ENCODE measurements at places on chromosomes 6 and 20.

GRCh38 chr20:10178091-10178490 is 40.5 kb upstream of the SNAP25 start:
- no peak for DNase-seq

GRCh38 chr20:16531485-16531884 is 41.8 kb downstream of the KIF16B start:
- no peak for DNase-seq

DNA sequence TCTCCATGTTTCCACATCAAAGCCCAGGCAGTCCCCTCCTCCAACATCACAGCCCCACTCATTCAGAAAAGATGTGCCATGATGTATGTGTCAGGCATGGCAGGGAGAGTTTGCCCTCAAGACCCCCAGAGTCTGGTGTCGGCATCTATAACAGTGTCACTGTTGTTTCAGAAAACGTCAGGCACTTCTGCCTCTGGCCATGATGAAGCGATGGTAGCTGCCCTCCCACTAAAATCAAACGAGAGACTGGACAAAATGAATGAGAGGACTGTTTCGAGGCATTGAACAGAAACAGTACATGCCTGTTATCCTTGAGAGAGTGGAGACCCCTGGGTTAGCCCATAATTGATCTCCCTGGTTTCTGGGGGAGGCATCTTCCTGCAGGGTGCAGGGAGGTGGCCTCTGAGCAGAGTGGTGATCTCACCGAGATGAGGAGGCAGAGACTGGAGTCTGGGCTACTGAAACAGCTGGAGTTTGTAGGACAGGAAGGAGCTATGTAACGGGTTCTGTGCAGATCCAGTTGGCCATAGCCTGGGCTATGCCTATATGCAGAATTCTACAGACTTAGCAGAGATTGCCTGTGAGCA is 144.5 kb downstream of the SYCP2 start:
- no peak for DNase-seq

DNA sequence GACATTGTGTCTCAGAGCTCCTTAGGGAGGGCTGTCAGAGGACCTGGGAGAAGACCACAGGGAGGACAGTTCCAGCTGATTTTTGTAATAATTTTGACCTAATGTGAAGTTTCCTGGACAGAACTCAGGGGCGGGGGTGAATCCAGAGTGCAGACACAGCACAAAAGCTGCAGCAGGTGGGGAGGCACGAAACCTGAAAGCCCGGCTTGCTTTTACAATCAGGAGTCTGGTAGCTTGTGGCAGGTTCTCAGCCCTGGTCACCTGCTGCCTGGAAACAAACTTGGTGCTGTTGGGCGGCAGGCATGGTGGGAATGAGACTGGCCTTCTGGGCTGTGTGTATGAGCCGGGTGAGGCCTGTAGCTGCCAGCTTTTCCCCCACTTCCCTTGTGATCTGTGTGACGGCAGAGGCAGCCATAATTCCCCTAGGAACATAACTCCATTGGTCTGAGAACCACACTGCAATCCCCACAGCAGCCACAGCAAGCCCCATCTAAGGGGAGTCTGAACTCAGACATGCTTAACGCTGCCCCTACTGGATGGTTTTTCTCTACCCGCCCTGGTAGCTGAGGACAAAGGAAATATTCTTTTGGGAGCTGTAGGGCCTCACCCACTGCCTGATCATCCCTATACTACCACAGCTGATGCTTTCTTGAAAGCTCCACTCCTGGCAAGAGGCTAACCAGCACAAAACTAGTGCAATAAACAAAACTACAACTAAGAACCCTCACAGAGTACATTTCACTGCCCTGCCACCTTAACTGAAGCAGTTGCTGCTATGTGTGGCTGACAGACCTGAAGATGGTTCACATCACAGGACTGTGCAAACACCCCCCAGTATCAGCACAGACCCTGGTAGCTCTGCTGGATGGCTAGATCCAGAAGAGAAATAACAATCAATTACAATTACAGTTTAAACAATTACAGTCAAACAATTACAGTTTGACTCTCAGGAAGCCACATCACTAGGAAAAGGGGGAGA is 1055.1 kb upstream of the GJE1 start:
- peak; percentile 33 for DNase-seq

DNA sequence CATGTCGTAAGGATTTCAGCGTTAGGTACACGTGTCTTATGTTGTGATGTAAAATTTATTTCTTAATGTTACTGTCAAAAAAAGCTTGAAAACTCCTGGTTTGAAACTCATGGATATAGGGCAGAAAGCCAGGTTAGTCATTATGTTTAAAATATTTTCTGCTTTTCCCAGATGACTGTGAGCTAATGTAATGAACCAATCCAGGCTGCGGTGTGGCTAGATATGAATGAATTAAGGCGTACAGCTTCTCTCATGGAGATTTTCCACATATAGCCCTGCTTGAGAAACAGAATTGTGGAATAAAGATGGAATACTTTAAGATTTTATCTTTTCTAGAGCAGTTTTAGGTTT is 80.3 kb upstream of the STMND1 start:
- peak; percentile 74 for DNase-seq

DNA sequence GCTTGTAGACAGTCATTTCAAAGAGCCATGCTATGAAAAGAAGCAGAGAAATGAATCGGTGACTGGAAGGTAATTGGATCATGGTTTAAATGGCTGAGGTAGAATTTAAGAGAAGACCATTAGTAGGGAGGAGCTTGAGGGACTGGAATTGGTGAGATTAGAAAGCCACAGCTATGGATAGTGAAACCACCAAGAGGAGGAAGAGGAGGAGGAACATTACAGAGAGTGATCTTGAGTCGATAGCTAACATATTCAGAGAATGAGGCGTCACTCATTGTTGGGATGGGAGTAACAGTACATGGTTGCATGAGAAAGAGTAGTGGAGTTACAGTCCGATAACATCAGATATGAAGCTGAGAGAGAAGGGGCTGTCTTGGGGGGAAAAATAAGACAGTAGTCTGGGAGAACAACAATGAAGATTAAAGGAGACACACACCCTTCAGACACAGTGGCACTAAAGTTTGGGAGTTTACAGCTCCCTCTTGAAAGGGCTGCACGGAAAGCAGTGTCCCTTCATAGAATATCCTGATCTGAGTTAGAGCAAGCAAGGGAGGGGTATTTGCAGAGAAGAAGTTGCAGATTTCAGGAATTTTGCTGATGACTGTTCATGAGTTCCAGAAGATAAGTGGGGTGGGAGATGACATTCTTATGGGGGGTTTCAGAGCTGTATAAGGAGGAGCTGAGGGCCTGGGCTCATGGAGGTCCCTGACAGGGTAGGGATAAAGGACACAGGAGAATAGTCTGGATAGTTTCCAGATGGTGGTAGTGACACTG is 15.1 kb upstream of the LAMP5 start:
- DNase-seq, result no peak

- peak; percentile 36 for DNase-seq
Observed at GRCh38 chr6:108648191-108648590, 87.5 kb downstream of the FOXO3 start.

DNA sequence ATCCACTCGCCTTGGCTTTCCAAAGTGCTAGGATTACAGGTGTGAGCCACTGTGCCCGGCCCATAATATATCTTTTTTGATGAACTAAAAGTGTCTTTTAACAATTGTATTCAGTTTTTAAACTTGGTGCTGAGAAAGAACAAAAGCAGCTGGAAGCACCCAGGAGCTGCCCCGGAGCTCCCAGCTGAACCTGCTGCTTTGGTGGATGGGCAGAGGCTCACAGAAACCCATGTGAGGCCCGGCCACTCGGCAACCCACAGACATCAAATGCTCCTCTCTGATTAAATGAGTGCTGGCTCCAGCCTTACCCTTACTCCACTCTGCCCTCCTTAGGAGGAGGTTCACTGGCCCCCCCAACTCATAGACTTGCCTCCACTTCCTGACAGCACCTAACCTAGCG is 59.4 kb upstream of the FRMD1 start:
- DNase-seq, result no peak

GRCh38 chr6:26597389-26597766 is 625 bp downstream of the ABT1 start:
- no peak for DNase-seq

DNA sequence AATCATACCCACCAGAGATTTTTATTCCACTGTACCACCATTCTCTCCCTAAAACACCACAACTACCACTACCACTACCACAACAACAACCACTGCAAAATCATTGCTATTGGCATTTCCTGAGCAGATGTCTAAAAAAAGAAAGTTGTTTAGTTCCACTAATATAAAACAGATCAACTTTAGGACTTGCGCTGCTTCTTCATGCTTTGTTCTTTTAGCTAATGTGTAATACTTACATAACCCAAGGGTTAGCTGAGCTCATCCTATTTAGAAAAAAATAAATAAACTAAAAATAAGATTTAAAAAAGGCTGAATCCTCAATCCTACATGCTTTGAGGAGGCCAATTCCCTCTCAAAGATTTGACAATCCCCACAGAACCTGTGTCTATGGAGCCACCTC is 11.4 kb downstream of the IYD start:
- no peak for DNase-seq

- peak; percentile 45 for DNase-seq
Observed at GRCh38 chr20:667351-668034, 8.1 kb downstream of the SCRT2 start.

GRCh38 chr6:143097224-143097795 is 36.6 kb downstream of the AIG1 start:
- no peak for DNase-seq

- DNase-seq, result no peak
Observed at GRCh38 chr6:115411756-115412155, 648.9 kb downstream of the FRK start.

- no peak for DNase-seq
Observed at GRCh38 chr6:75494290-75494689, 690 bp upstream of the FILIP1 start.

GRCh38 chr20:23397961-23398360 is 23.3 kb downstream of the NAPB start:
- DNase-seq, result peak; percentile 66

DNA sequence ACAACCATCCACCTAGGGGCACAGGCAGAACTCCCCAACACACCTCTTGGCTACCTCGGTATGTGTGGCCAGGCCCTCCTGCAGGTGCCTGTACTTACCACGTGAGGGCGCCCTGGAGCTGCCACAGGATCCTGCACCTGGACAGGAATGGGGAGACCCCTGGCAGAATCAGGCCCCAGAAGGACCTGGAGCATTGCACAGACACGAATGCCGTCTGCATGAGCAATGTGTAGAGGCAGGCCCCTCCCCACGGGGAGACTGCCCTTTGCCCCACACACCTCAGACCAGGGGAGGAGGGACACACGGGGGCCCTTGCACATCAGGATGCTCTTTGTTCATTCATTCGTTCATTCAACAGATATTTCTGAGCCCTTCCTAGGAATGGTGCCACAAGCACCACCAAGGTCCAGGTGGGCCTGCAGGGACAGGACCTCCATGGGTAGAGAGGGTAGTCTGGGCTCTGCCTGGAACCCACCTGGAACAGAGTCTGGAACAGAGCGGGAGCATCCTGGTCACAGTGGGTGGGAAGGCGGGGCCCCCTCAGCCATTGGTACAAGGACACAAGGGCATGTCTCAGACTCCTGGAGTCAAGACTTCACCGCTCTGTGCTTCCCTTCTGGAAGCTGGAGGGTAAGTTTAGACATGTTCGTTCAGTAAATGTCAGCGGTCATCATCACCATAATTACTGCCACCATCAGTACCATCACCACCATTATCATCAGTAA is 32.3 kb downstream of the YTHDF1 start:
- DNase-seq, result peak; percentile 38

GRCh38 chr6:85008296-85009009 is 244.1 kb upstream of the TBX18 start:
- peak; percentile 90 for DNase-seq

DNA sequence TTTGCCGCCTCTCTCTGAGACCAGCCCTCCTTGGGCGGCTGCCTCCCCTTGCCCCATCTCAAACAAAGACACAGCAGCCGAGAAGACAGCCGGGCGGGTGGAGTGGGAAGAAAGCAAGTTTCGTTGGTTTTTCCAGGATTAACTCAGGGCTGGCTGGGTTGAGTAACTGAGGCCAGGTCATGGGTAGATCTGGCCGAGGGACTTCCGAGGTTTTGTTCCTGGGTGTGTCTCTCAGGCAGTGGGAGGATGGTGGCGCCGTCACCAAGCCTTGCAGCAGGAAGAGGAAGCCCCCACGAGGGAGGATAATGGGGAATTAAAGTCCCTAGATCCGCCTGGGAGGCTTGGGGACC is 167.2 kb downstream of the TTLL2 start:
- DNase-seq, result no peak

DNA sequence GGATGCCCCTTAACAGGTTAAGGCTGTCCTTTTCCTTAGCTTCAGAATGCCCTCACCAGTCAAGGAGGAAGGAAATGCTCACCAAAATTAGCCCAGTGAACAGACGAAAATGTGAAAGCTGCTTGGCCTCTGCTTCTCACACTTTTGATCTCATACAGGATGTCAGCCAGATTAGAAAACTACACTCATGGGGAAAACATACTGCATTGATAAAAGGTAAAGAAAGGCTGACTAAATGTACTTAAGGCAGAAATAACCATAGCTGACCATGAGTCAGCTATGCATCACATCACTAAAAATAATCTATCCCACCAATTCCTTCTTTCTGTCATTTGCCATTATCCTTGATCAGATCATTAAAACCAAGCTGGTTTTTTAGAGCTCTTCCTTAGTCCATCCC is 198.4 kb upstream of the TENT5A start:
- DNase-seq, result peak; percentile 56

DNA sequence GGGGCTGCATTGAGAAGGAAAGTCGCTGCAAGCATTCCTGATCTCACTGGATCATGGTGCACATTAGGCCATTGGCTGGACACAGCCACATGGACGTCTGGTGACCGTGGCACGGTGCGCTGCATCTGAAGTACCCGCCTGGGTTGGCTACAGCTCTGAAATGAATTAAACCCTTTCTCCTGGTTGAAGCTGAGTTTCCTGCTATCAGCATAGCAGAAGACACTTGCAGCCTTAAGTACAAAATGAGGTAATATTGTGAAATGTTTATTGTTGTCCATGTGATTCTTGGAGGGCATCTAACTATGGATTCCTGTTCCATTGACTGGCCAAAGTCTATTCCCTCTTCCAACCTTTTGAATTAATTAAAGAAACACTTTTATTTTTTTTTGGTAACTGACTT is 89.8 kb upstream of the ADTRP start:
- no peak for DNase-seq

GRCh38 chr6:87753131-87753685 is 51.2 kb upstream of the AKIRIN2 start:
- DNase-seq, result no peak

DNA sequence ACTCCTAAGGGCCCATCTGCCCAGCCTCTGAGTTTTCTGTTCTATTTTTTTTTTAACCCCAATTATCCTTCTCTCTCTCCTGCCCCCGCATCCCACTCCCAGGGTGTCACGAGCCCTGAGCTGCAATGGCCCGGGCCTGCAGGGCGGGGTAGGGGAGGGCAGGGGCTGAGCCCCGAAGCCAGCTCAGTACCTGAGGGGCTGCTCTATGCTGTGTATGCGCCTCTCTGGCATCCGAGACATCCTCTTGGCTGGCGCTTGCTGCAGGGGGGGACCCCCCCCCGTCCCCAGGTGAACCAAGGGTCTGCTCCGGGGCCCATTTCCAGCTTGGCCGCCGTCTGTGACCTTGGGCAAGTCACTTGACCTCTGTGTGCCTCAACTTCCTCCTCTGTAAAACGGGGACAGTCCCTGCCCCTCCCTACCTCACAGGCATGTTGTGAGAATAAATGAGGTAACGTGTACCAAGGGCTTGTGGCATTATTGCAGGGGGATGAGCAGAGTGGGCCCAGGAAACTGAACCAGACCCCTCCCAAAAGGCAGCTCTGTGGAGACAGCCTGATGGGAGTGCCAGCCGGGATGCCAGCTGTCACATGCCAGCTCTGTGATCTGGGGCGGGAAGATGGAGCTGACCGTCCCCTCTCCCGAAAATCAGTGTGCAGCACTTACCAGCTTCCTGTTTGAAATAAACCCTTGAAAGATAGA is 13.0 kb upstream of the MYL9 start:
- DNase-seq, result no peak

GRCh38 chr20:57317789-57318371 is 11.7 kb upstream of the SPO11 start:
- DNase-seq, result no peak

All from cardiac fibroblast (primary cell).